ENCODE measurements at places on chromosomes 3 and 15. TPM values are rescaled to one million over a fixed set of nuclear protein-coding genes. Genes with fewer than 3 reads are reported as not detected.

- ATAC-seq = no peak
Measured at GRCh38 chr3:52406231-52406661, 38.7 kb downstream of the SEMA3G start.

DNA sequence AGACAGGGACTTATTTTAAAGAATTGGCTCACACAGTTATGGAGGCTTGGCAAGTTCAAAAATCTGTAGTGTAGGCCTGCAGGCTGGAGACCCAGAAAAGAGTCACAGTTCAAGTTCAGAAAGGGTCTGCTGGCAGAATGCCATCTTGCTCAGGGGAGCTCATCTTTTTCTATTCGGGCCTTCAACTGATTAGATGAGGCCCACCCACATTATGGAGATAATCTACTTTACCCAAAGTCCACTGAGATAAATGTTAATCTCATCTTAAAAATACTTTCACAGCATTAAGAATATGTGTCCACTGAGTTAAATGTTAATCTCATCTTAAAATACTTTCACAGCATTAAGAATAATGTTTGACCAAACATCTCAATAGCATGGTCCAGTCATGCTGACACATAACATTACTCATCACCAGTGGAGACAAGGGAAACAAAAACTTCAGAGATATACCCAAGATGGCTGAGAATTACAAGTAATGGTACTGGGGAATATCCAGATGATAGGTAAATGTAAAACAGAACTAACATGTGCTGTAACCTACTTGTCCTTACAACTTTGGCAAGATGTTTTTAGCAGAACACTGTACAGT lies 74.3 kb upstream of the STAC start:
- no peak for ATAC-seq

- ATAC-seq = peak; percentile 33
Measured at GRCh38 chr3:196774848-196775422, 35.3 kb downstream of the PAK2 start.

DNA sequence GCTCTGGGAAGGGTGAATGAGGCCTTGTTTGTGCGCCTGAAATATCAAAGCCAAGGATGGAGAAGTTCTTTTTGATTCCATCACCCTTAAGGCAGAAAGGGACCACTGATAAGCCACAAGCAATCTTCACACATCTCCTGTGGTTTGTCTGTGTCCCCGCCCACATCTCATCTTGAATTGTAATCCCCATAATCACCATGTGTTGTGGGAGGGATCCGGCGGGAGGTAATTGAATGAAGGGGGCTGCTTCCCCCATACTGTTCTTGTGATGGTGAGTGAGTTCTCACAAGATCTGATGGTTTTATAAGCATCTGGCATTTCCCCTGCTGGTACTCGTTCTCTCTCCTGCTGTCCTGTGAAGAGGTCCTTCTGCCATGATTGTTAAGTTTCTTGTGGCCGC lies 329.6 kb upstream of the RGMA start:
- ATAC-seq = no peak

- no peak for ATAC-seq
Measured at GRCh38 chr15:101129851-101130380, 121.9 kb downstream of the CHSY1 start.

DNA sequence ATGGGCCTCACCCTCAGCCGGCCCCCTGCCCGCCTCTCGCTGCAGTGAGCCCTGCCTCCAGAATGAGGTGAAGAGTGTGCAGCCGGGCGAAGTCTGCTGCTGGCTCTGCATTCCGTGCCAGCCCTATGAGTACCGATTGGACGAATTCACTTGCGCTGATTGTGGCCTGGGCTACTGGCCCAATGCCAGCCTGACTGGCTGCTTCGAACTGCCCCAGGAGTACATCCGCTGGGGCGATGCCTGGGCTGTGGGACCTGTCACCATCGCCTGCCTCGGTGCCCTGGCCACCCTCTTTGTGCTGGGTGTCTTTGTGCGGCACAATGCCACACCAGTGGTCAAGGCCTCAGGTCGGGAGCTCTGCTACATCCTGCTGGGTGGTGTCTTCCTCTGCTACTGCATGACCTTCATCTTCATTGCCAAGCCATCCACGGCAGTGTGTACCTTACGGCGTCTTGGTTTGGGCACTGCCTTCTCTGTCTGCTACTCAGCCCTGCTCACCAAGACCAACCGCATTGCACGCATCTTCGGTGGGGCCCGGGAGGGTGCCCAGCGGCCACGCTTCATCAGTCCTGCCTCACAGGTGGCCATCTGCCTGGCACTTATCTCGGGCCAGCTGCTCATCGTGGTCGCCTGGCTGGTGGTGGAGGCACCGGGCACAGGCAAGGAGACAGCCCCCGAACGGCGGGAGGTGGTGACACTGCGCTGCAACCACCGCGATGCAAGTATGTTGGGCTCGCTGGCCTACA lies 8.5 kb downstream of the GRM2 start:
- no peak for ATAC-seq

DNA sequence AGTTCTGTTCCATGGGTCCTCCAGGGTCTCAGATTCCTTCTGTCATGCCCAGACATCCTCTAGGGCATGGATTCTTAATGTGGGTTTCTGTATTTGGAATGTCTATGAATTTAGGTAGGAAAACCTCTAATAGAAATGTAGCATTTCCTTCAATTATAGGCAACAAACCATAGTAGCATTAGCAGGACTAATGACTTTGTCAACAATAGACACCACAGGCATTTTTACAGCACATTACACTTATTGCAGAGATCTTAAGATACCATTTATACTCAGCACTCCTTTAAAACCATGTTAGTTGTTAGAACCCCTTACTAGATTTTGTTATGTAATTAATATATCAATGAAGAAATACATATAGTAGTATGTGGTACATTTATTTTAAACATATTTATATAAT lies 77.8 kb upstream of the TBC1D5 start:
- ATAC-seq = no peak

GRCh38 chr15:89125088-89125826 lies 37.0 kb downstream of the ABHD2 start:
- ATAC-seq = no peak

GRCh38 chr3:122101646-122102045 lies 46.5 kb downstream of the CD86 start:
- peak; percentile 37 for ATAC-seq

DNA sequence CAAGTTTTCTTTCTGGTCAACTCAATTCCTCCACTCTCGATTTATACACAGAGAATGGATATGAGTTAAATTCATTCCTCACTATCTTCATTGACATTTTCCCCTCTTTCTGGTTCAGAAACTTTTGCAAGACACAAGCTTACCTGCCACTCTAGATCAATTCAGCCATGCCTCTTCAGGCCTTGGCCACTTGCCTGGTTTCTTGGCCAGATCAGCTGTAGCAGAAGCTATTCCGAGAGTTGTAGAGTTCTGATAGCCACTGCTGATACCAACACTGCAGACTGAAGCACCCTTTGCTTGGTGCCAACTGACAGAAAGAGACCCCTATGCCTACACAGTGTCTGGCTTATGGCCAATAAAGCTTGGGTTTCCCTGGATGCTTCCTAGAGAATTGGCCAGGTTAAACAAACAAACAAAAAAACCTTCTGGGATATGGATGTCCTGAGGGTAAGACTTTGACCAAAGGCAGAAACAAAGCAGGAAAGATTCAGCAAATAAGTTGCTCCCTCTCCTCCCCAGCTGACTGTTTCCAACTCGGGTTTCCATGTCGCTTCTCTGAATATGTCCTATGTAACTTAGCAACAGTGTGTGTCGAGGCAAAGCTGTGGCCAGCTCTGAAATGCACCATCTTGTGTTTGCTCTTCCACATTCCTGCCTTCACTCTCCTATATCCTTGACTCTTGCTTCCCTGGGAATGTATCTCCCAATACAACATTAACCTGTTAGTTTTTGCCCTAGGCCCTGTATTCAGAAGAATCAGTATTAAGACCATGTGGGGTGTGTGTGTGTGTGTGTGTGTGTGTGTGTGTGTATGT lies 521.6 kb downstream of the EPHA3 start:
- no peak for ATAC-seq

GRCh38 chr3:73547427-73548248 lies 77.1 kb downstream of the PDZRN3 start:
- ATAC-seq = no peak

GRCh38 chr3:172071780-172072330 lies 32.5 kb downstream of the FNDC3B start:
- ATAC-seq = no peak

DNA sequence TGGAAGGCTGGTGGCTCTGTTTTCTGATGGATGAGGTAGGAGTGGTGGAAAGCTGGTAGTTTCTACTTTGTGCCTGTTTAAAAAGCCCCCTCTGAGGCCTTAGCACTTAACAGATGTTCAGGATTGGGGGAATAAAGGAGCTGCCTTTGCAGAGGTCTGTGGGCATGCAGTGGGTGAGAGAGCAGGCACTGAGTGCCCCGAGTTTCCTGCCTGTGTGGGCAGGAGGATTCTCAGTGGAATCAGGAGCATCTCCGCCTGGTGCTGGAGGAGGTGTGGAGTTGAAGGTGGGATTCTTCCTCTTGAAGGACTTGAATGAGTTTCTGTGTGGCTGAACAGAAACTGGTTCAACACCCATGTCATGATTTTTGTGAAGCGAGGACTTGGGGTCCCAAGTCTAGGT lies 74.3 kb downstream of the IGF1R start:
- ATAC-seq = no peak

DNA sequence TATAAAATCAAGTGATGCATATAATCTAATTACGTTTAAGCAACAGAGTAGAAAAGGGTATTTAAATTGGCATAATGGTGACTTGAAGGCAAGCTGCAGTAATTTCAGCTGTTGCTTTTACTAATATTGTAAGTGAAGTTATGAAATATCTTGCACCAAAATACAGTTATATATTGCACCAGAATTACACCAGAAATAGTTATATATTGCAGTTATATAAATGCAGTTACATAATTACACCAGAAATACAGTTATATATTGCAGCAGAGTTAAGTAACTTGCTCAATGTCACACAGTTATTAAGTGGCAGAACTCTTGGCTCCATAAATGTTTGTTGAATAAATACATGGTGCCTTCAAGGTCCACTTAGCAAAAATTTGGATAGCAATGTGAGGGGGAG lies 51.4 kb downstream of the PCOLCE2 start:
- no peak for ATAC-seq

GRCh38 chr3:157527131-157527881 lies 24.1 kb upstream of the VEPH1 start:
- ATAC-seq = no peak

DNA sequence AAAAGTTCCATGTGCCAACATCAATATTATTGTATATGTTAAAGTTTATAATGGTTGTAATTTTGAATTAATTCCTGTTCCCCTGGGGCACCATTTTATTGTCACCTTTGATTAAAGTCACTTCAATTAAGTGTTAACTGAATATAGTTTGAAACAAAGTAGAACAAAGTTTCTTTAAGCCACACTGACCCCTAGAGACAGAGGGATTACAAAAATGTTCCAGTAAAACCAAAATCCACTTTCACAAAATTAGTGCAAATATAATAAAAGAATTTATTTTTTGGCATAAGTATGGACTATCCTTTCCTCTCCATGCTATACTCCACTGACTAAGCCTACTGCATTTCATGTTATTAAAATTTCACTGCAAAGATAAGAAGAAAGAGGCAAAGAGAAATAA lies 123.9 kb downstream of the ZMAT3 start:
- no peak for ATAC-seq

GRCh38 chr3:136624894-136625815 lies 127.0 kb downstream of the STAG1 start:
- no peak for ATAC-seq

- no peak for ATAC-seq
Measured at GRCh38 chr15:96838081-96838480, 507.6 kb downstream of the NR2F2 start.

GRCh38 chr3:46883054-46883829 lies 5.7 kb downstream of the PTH1R start:
- peak; percentile 46 for ATAC-seq

DNA sequence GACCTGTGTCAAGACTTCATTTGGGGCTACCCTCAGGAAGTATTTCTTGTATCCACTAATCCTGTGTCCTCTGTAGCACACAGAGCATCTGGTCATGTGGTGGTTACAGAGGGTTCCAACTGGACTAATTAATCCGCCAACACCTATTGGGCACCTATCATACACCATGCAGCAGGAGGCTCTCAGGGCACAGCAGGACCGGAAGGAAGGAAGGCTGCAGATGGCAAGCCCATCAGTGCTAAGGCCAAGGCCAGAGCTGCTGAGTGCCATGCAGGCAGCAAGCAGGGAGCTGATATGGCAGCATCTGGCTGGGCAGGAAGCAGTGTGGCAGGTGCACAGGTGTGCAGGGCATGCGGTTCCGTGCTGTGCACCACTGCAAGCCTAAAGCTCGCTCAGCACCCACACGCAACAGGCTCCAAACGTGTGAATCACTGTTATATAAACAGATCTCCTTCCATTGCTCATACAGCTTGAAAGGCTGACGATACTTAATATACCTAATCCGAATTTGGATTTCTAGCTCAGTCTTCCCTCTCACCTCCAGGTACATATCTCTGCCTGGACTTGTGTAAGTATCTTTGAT lies 64.4 kb upstream of the SNRPA1 start:
- ATAC-seq = no peak

The LRRN1 gene
- not detected for total RNA-seq

The PLA1A gene
- 0.34 TPM for total RNA-seq

The ARPP21 gene
- total RNA-seq = not detected

The MAGEL2 gene
- total RNA-seq = not detected

The ISLR gene
- total RNA-seq = not detected

Data from activated T-helper 17 cell treated with anti-CD3 and anti-CD28 coated beads, Interleukin-2, amount 50 U/mL, for 72 hours (primary cell).